ENCODE measurements at places on chromosomes 11 and 22.
A peak's percentile ranks its signal among the peaks of the same experiment; 100 is the strongest.

DNA sequence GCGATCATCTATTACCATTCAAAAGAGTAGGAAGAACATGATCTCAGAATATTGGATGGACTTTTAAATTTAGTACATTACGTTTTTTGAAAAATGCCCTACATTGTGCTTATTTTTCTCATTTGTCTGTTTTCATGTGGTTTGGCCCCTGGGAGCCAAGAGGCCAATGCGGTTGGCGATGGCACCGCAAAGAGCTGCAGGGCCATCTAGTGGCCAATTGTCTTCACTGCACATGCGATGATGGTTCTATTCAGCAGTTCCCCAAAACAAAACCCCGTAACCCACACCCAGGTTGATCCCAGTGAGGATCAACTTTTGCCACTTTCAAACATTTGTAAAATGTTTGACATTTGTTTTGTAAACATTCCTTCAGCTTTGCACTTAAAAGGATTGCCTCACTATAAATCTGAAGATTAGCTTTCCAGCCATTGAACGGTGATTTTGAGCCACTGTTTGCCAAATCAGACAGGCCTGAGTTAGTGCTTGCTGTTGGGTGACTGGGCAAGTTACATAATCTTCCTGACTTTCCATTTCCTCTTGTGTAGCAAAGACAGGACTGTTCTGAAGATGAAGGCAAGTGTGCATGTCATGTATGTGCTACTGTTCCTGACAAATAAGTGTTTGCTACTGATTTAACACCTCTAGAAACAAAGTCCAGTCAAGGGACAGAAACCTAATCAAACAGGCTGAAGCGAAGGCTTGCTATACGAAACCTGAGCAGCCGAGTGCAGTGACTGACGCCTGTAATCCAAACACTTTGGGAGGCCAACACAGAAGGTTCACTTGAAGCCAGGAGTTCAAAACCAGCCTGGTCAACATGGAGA lies 29.2 kb upstream of the XBP1 start:
- no peak overlapping the region for H3K27ac ChIP-seq
- no peak overlapping the region for H3K4me3 ChIP-seq
- H3K27me3 ChIP-seq, result no peaks in the 10 kb centered on the region
- peaks cover 8% of the 10 kb centered on the region for H3K4me1 ChIP-seq
- H3K36me3 ChIP-seq, result no peaks in the 10 kb centered on the region

DNA sequence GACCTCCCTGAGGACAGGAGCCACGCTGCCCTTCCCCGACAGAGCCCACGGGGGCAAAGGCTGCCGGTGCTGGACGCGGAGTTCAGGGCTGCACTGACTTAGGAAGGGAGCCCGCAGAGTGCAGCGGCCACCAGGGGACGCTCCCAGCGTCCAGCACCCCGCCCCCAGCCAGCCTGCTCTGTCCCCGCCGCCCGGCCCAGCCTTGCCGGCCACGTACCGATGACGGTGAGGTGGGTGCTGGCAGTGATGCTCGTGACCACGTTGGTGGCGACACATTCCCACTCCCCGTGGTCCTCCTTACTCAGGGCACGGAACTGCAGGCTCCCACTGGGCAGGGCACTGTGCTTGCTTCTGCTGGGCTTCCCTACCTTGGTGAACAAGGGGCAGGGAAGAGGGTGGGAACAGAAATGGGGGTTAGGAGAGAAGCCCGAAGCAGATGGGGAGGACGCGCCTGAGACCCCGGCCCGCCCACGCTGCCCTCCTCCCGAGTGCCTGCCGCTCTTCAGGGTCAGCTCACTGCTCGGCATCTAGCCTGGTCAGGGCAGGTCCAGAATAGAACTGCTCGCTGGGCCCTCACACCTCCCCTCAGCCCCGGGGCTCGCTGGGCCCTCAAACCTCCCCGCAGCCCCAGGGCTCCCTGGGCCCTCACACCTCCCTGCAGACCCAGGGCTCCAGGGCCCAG lies 25.9 kb downstream of the IGSF9B start:
- DNase-seq, result no peak
- no peak overlapping the region for H3K27ac ChIP-seq
- peaks cover 34% of the 10 kb centered on the region for H3K4me1 ChIP-seq
- no peak overlapping the region for H3K4me3 ChIP-seq
- peaks cover 14% of the 10 kb centered on the region for H3K36me3 ChIP-seq

- peaks cover 38% of the 10 kb centered on the region for H3K4me1 ChIP-seq
- H3K36me3 ChIP-seq, result peaks cover 59% of the 10 kb centered on the region
- no peak overlapping the region for H3K4me3 ChIP-seq
- peak overlapping the region; percentile 99 for H3K27ac ChIP-seq
- DNase-seq, result no peak
Measured at GRCh38 chr11:65713212-65713969, 1.3 kb downstream of the KAT5 start.

DNA sequence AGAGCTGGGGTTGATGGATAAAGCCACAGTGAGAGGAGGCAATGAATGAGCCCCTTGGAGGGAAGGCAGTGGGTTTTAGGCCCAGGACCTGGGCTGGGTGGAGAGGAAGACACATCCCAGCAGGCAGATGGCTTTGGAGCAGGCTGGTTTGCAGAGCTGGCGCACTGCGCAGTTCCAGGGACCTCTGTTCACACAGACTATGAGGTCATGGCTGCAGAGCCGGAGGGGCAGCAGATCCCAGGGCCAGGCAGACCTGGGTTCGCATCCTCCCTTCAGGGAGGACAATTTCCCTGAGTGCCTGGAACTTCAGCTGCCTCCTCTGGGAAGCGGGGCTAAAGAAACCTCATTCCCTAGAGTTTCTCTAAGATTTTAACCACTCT lies 28.2 kb upstream of the DGKZ start:
- no peak for DNase-seq
- H3K27me3 ChIP-seq, result no peaks in the 10 kb centered on the region
- no peak overlapping the region for H3K27ac ChIP-seq
- H3K36me3 ChIP-seq, result no peaks in the 10 kb centered on the region

DNA sequence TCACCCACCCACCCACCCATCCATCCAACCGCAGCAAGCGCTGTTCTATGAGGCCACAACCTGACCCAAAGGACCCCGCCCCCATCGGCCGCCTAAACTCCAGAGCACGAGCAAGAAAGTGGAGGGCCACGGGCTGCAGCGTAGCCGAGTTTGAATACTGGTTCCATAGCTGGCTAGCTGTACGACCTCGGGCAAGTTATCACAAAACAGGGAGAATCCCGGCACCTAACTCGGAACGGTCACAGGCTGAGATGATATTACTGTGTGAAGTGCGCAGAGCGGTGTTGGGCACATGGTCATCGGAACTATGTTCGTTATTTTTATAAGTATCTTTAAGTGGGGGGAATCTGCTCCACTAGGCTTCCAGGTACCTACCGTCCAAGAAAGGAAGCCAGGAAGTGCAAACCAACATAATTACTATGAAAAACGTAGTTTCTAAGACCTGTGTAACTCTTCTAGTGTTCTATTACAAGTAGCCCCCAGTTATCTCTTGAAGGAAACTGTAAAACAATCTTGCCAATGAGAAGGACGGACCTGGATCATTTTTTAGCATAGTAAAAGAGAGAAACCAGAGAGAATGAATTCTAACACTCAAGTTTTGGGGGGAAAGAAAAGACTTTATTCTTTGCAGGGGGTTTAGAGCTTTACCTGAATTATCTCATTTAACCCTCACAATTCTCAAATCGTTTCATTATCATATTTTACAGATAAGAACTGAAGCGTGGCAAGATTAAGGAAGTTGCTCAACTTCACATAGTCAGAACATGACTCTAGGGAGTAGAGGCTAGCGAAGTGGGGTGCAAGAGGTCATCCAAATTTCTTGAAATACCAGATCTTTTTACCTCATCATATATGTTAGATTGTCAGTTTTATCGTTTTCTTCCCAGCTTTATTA lies 663 bp upstream of the BUD13 start:
- peak overlapping the region; percentile 75 for H3K27ac ChIP-seq
- no peaks in the 10 kb centered on the region for H3K27me3 ChIP-seq
- peak; percentile 16 for DNase-seq
- peaks cover 23% of the 10 kb centered on the region for H3K4me1 ChIP-seq
- peaks cover 29% of the 10 kb centered on the region for H3K36me3 ChIP-seq

Data from CD4-positive, alpha-beta T cell (primary cell).